HFFc6 (cell line): ENCODE measurements at places on chromosomes 11 and 22. TPM values are rescaled to one million over a fixed set of nuclear protein-coding genes. Genes with fewer than 3 reads are reported as not detected.

- no peak overlapping the region for H3K27ac ChIP-seq
- H3K27me3 ChIP-seq: no peaks in the 10 kb centered on the region
- peaks cover 30% of the 10 kb centered on the region for H3K36me3 ChIP-seq
- DNase-seq: no peak
- H3K4me3 ChIP-seq: no peak overlapping the region
Measured at GRCh38 chr11:28077521-28077920, 30.4 kb downstream of the KIF18A start.

DNA sequence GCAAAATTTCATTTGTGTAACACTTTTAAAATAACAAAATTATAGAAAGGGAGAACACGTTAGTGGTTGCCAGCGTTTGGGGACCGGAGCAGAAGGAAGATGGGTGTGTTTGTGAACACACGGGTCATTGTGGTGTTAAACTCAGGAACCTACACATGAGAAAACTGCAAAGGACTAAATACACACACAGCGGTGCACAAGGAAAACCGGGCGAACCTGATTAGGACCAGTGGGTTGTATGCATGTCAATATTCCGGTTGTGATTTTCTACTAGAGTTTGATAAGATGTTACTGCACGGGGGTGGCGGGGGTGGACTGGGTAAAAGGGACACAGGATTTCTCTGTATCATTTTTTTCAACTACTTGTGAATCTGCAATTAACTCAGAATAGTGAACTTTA lies 351.2 kb downstream of the OPCML start:
- H3K27ac ChIP-seq: no peak overlapping the region
- no peak overlapping the region for H3K4me3 ChIP-seq
- H3K27me3 ChIP-seq: peaks cover 3% of the 10 kb centered on the region
- DNase-seq: no peak
- no peaks in the 10 kb centered on the region for H3K4me1 ChIP-seq

DNA sequence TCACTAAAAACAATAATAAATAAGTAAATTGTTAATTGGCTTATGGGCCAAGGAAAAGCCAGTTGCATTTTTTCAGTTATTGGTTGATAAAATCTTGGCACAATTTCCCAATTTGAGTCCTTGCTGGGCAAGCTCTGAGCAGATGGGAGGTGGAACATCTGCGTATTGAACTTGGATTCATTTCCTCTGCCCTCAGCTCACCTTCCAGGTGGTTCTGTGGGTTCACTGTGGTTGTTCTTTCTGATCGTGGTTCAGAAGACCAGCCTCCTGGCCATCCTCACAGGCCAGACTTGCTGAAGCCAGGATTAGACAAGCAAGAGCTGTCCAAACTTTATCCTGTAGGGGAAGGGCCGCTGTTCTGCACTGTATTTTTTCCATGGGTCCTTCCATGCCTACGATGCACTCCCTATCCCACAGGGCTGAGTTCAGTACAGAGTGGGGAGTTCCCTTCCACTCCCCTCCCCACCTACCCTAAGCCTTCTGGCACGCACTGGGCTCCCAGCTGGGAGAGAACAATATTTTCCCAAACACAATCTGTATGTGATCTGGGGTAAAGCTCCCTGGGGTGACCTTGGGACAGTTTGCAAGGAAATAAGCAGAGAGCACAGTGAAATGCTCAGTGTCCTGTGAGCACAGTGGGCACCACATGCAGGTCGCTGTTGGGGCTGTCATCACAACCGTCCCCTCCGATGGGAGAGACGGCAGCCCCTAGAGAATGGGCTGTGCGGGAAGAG lies 43.5 kb upstream of the TP53I11 start:
- no peaks in the 10 kb centered on the region for H3K4me1 ChIP-seq
- H3K4me3 ChIP-seq: no peak overlapping the region
- H3K27me3 ChIP-seq: peaks cover 42% of the 10 kb centered on the region
- DNase-seq: no peak
- no peak overlapping the region for H3K27ac ChIP-seq

- no peak overlapping the region for H3K4me3 ChIP-seq
- no peak overlapping the region for H3K27ac ChIP-seq
- peaks cover 10% of the 10 kb centered on the region for H3K36me3 ChIP-seq
- H3K4me1 ChIP-seq: peaks cover 3% of the 10 kb centered on the region
- H3K27me3 ChIP-seq: no peaks in the 10 kb centered on the region; the same call in 1 of the 2 replicates
Measured at GRCh38 chr11:8794126-8794525, 111.5 kb downstream of the RPL27A start.

- DNase-seq: no peak
- no peak overlapping the region for H3K4me3 ChIP-seq
- no peaks in the 10 kb centered on the region for H3K4me1 ChIP-seq
- H3K27me3 ChIP-seq: no peaks in the 10 kb centered on the region
Measured at GRCh38 chr11:114607753-114608459, 12.3 kb upstream of the NXPE4 start.

GRCh38 chr11:114501901-114502300 lies 57.8 kb downstream of the NXPE1 start:
- DNase-seq: no peak
- H3K27me3 ChIP-seq: peaks cover 2% of the 10 kb centered on the region; the same call in 1 of the 2 replicates
- no peaks in the 10 kb centered on the region for H3K4me1 ChIP-seq
- H3K4me3 ChIP-seq: no peak overlapping the region
- H3K27ac ChIP-seq: no peak overlapping the region

GRCh38 chr11:74592063-74592440 lies 330 bp upstream of the POLD3 start:
- no peak for DNase-seq
- H3K36me3 ChIP-seq: peaks cover 23% of the 10 kb centered on the region
- H3K27me3 ChIP-seq: peaks cover 4% of the 10 kb centered on the region
- peaks cover 28% of the 10 kb centered on the region for H3K4me1 ChIP-seq
- peak overlapping the region; percentile 99 for H3K4me3 ChIP-seq
- peak overlapping the region; percentile 94; the same call in 1 of the 2 replicates for H3K27ac ChIP-seq

GRCh38 chr11:77191823-77192495 lies 63.9 kb downstream of the MYO7A start:
- no peak for DNase-seq
- H3K36me3 ChIP-seq: no peaks in the 10 kb centered on the region

Gene YAP1
- 112 to 132 TPM (median 132 TPM) in 3 replicates for total RNA-seq

GRCh38 chr11:125141686-125142535 lies 22.6 kb upstream of the PKNOX2 start:
- H3K27me3 ChIP-seq: peaks cover 24% of the 10 kb centered on the region
- H3K27ac ChIP-seq: no peak overlapping the region
- peaks cover 8% of the 10 kb centered on the region; the same call in 1 of the 2 replicates for H3K4me1 ChIP-seq
- no peaks in the 10 kb centered on the region for H3K36me3 ChIP-seq
- DNase-seq: no peak
- H3K4me3 ChIP-seq: peak overlapping the region; percentile 8; the same call in 1 of the 2 replicates

- H3K27ac ChIP-seq: no peak overlapping the region; the same call in 1 of the 2 replicates
- H3K4me1 ChIP-seq: peaks cover 66% of the 10 kb centered on the region
- no peak overlapping the region for H3K4me3 ChIP-seq
- peaks cover 40% of the 10 kb centered on the region for H3K36me3 ChIP-seq
Measured at GRCh38 chr11:117278347-117278746, 12.8 kb upstream of the BACE1-AS start.

- DNase-seq: no peak
- no peaks in the 10 kb centered on the region for H3K27me3 ChIP-seq
- H3K4me1 ChIP-seq: no peaks in the 10 kb centered on the region
- no peak overlapping the region for H3K27ac ChIP-seq
Measured at GRCh38 chr11:90784241-90784814, 561.5 kb upstream of the CHORDC1 start.

Gene CASP5
- not detected in 3 replicates for total RNA-seq

- H3K27me3 ChIP-seq: no peaks in the 10 kb centered on the region; the same call in 1 of the 2 replicates
- no peak for DNase-seq
- H3K4me1 ChIP-seq: peaks cover 69% of the 10 kb centered on the region
- no peak overlapping the region for H3K4me3 ChIP-seq
- no peak overlapping the region; the same call in 1 of the 2 replicates for H3K27ac ChIP-seq
Measured at GRCh38 chr11:95142431-95142830, 52.8 kb downstream of the ENDOD1 start.

Gene RAC2
- 22.3 to 48.6 TPM (median 32.6 TPM) in 3 replicates for total RNA-seq
